ENCODE measurements at places on chromosomes 1 and 21.

- DNase-seq, result peak; percentile 85
Measured at GRCh38 chr21:33025106-33025488, 638 bp upstream of the OLIG2 start.

DNA sequence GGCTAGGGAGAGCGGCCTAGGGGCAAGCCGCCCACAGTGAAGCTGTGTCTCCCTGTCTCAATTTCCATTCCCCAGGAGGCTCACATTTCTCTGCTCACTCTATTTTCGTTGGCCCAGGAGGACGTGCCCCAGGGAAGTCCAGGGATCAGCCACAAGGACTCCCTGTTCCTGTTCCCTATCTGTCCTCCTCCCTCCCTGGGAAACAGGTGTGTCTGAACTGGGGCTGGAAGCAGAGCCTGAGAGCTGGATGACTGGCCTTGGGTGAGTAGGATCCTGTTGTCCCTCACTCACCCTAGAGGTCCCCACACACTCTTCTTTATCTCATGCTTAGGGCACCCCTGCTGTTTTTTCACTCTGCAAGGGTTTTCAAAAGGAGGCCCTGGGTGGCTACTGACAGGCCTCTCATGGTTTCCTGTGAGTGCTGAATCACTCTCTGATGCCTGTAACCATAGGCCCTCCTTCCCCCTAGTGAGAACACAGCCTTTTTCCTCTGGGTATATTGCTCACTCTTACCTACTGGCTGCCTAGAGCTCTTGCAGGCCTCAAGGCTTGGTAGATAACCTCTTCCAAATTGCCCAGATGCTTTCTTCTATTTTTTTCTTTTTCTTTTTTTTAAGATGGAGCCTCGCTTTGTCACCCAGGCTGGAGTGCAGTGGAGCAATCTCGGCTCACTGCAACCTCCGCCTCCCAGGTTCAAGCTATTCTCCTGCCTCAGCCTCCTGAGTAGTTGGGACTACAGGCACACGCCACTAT lies 3.3 kb upstream of the UTP11 start:
- DNase-seq, result no peak

DNA sequence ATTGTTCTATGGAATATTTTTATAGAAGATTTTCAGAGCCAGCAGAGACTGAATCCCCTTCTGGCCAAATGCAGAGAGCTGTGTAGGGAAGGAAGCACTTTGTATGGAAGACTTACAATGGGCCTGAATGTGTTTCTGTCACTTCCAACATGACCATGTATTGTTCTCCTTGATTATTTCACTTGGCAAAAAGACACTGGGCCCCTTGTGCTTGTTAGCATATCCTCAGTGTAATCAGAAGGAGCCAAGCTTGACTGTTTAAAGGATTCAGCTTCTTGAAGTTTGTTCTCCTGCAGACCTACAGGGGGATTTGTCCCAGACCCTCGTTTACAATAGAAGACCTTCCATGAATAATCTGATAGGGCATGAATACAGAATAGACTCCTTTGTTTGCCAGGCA lies 48.1 kb upstream of the UBE2U start:
- DNase-seq, result no peak

GRCh38 chr1:172823534-172823933 lies 164.6 kb downstream of the FASLG start:
- DNase-seq, result no peak

DNA sequence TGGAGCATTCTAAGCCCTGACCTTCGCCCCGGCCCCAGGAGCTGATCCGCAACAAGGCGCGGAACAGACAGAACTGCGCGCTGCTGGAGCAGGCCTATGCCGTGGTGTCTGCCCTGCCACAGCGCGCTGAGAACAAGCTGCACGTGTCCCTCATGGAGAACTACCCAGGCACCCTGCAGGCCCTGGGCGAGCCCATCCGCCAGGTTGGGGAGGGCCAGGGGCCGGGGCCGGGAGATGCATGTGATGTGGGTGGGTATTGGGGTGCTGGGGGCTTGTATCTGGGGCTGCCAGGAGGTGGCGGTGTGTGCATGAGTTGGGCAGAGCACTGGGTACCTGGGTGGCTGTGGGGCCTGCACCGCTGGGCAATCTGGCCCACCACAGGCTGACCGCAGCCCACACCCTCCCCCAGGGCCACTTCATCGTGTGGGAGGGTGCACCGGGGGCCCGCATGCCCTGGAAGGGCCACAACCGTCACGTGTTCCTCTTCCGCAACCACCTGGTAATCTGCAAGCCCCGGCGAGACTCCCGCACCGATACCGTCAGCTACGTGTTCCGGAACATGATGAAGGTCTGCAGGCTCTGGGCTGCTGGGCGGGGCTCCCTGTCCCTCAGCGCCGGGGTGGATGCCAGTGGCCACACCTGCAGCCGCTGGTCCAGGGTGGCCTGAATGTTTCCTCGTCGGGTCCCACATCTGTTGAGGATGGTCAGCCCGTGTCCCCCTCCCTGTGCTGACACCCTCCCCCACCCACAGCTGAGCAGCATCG lies 65.8 kb downstream of the TRIM11 start:
- DNase-seq, result peak; percentile 21

GRCh38 chr1:160534823-160535605 lies 12.0 kb upstream of the SLAMF6 start:
- no peak for DNase-seq

- no peak for DNase-seq
Measured at GRCh38 chr1:45325851-45326506, 716 bp upstream of the HPDL start.

GRCh38 chr1:16915627-16915973 lies 6.1 kb upstream of the CROCC start:
- no peak for DNase-seq

GRCh38 chr1:235940285-235940684 lies 73.6 kb upstream of the LYST start:
- no peak for DNase-seq

DNA sequence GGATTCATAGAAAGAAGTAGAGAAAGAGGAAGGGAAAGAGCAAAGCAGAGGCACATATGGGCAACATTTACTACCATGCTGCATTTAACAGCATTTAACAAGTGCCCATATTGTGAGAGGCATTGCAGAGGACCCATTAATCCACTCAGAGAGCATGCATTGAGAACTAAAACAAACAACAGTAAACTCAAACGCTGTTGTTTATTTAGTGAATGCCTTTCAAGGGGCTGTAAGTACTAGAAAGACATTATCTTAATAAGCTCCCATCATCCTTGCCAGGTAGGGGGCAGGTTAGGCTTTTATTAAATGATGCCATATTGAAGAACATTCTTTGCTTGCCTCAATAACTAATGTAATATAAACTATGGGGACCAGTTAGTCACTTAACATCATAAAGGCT lies 254.3 kb upstream of the DAB1 start:
- DNase-seq, result no peak

DNA sequence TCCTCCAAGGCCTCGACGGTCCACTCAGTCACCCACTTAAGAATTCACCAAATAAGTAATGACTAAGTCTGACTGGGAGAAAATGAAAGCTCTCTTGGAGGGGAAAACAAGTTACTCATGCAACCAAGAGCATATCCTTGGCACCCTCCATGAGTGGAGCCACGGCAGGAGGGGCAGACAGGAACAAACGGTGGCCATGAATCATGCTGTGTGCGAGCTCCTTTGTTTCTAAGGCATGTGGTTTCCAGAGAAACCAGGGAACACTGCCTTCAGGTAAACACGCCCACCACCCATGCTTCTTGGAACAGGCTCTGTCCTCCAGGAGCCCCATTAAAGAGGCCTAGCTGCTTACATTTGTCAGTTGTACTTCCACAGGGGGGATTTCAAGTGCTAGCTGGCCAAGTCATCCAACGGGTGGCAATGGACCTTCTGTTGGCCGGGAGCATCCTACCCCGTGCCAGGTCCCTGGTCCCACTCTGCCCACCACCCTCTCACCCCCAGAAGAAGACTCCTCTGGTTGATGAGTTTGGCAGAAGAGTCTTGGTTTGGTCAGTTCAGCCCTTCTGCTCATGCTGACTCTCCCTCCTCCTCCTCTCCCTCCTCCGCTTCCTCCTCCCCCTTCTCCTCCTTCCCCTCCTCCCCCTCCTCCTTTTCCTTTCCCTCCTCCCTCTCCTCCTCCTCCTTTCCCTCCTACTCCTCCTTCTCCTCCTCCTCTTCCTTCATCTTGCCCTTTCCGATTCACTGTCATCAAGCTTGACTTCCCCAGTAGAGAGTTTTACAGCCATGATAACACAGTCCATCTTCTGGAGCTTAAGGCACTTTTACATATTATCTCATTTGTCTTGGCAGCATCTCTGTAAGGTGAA lies 107.6 kb downstream of the CCDC185 start:
- DNase-seq, result no peak

- no peak for DNase-seq
Measured at GRCh38 chr21:35336534-35336933, 287.4 kb upstream of the RUNX1 start.

DNA sequence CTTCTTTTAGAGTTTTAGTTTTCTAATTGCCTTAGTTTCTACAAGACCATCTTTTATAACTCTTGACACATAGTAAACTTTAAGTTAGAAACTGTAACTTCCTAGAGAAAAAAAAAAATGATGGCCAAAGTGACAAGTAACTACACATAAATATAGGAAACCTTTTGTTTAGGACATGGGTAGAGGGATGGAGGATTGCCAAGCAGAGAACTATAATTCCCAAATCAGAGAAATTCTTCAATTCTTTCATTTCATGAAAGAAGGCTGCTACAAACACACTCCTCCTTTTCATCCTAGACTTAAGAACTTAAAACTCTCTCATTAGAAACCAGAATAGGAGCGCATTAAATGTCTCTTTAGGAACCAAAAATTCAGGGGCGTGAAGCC lies 125.0 kb downstream of the PTPN14 start:
- no peak for DNase-seq

DNA sequence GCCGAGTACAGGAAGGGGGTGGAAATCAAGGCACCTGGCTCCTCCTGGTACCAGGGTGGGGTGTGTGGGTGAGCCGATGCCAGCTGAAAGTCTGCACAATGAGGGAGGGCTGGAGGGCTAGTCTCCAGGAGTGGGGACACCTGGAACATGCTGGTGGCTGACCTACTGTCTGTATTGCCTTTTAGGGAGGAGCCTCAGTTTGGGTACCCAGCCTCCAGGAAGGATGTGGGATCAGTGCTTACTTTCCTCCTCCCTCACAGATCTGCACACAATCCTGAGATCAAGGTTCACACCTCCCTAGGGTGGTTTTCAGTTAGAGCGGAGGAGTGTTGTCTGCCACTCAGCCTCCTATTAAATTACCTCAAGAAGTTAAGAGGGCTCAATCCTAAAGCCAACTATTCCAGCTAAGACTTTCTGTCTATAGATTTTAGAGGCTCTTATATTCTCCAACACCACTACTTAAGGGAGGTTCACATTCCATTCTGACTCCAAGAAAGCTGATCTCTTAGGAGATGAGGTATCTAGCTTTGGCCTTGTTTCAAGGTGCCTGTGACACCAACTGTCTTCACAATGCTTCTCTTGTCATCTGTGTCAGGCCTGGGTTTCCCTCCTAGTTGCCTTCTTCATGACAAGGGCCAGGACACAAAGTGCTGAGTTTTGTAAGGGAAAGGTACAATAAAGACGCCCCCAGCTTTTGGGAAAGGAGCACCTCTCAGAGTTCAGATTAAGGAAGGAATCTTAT lies 15.7 kb downstream of the SSR2 start:
- DNase-seq, result peak; percentile 36

- no peak for DNase-seq
Measured at GRCh38 chr1:193473932-193474331, 287.5 kb upstream of the B3GALT2 start.

- peak; percentile 71 for DNase-seq
Measured at GRCh38 chr1:247332215-247332622, 552 bp upstream of the ZNF496 start.

DNA sequence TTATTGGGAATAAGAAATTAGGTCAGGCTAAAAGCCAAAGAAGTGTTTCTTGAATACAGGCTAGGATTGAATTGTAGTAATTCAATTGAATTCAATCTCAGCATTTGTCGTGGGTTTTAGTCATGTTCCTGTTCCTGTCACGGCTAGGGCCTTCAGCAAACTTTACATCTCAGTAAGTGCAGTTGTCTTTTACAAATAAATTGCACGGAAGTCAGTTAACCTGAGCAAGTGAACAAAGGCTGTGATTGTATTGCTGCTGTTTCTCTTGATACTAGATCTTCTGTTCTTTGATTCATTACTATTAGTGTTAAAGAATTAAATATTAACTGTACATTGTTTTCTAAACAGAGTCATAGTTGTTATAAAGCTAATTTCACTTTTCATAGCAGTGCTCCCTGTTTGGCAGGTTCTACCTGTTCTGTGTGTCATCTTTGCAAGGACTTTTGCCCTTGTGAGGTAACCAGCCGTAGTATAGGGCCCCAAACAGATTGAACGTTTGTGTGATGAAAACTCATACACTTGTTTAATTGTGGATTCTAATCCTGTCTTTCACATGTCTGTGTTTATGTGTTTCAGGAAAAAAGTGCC lies 164.4 kb downstream of the EDEM3 start:
- no peak for DNase-seq

DNA sequence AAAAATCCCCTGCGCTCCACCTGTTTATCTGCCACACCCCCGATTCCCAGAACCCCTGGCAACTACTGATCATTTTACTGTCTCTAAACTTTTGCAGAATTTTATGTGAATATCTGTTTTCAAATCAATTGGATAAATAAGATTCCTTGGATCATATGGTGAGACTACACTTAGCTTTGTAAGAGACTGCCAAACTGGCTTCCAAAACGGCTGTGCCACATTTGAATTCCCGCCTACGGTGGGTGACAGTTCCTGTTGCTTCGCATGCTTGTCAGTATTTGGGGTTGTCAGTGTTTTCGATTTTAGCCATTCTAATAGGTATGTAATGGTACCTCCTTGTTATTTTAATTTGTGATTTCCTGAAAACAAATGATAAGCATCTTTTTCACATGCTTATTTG lies 22.7 kb upstream of the FMN2 start:
- DNase-seq, result no peak

DNA sequence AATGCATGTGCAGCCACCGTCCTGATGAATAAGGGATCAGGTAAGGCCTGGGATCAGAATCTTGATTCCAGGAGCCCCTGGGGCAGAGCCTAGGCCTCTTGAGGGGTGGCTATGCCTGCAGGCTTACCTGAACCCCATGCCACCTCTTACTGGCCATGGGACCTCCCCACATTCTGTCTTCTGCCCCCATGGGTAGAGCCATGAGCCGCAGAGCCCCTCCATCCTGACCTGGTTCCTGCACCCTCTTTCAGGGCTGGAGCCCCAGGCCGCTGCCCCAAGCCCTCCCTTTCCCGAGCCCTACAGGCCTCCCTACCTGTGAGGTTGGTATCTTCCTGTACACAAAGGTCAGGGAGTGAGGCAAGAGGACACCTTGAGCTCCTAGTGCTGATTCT lies 120.8 kb downstream of the DMRTB1 start:
- DNase-seq, result peak; percentile 1

GRCh38 chr1:81617308-81617967 lies 183.3 kb upstream of the ADGRL2 start:
- DNase-seq, result no peak

- no peak for DNase-seq
Measured at GRCh38 chr1:101262060-101262459, 25.2 kb downstream of the S1PR1 start.

- DNase-seq, result no peak
Measured at GRCh38 chr1:107291987-107292386, 151.1 kb downstream of the NTNG1 start.

DNA sequence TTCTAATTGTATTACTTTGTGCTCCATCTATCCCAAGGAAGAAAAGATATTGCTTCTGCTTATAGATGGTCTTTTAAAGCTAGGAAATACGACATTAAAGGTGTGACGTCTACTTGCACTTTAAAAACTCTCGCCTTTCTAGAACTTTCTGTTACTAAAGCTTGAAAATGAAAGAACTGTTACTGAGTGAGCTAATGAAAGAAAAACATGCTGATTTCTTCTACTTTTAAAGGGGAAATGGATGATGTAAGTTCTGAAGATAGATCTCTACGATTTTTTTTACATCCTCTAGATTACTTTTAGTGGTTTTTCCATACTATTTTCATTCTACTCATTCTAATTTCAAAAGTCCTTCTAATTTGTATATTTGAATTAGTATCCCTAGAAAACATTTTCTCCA lies 387.5 kb downstream of the USP25 start:
- DNase-seq, result no peak

Measured in WERI-Rb-1 (cell line).